ENCODE measurements at places on chromosomes 1 and 21.

- no peak for DNase-seq
These were observed 36.3 kb downstream of the LRP8 start for GRCh38 chr1:53291574-53291973.

GRCh38 chr1:25049190-25049589 is 119.1 kb upstream of the RUNX3 start:
- DNase-seq, result no peak

- no peak for DNase-seq
These were observed 115.0 kb upstream of the COL6A1 start for GRCh38 chr21:45866551-45866950.

DNA sequence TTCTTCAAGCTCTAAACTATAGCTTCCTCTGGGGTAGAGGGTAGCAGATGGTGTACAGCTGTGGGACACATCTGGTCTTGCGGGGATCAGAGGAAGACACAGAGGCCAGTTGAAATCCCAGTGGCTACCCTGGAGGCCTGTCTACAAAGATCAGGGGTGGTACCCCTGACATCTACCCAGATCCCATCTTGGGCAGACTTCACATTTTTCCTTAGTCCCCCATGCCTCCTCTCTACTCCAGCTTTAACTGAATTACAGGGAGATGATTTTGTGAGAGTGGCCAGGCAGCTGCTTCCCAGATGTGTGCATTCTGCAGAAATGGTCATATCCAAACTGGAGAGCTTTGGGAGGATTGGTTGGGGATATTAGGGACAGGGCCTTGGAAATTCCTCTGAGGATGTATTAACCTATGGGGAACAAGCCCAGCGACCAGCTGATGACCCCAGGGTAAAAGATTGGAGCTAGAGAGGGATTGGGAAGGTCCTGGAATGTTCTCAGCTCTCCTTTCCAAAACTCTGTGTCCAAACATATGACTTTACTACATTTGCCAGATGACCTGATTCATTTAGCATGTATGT is 9.6 kb upstream of the CD34 start:
- no peak for DNase-seq

- DNase-seq, result no peak
These were observed 83.9 kb upstream of the IPO9 start for GRCh38 chr1:201745023-201745422.

GRCh38 chr1:230148126-230148652 is 81.2 kb downstream of the GALNT2 start:
- DNase-seq, result no peak

DNA sequence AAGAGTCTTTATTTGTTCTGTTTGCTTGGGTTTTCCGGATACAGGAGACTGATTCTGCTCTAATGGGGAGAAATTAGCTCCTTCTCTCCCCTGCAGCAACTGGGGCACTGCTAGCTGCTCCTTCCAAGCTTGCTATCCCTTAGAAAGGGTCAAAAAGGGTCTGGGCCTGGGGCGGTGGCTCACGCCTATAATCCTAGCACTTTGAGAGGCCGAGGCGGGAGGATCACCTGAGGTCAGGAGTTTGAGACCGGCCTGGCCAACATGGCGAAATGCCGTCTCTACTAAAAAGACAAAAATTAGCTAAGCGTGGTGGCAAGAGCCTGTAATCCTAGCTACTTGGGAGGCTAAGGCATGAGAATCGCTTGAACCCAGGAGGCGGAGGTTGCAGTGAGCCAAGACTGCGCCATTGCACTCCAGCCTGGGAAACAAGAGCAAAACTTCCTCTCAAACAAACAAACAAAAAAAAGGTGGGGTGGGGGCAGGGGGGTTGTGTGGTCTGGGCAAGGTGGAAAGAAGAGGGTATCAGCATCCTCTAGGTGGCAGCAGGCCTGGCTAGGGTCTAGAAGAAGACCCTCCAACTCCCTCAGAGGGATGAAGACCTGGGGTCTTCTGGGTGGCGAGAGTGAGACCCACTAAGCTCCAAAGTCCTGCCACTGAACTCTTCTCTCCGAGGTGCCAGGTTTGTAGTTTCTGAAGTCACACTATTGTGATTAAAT is 15.4 kb upstream of the TBX15 start:
- no peak for DNase-seq

DNA sequence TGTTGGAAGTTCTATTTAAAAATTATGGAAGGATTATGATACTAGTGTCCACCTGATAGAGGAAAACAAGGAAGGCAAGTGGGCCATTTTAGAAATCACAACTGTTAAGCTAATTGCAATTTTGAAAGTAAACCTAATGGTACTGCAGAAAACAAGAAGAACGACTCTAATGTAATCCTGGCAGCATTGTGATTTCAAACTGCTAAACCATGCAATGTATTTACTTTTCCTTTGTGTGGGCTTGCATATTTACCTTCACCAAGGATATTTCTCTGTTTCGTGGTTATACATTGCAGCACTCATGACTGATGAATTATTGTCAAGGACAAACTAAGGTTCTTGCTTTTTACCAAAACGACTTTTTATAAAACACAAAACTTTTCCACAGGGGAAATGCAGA is 88.1 kb downstream of the TM2D1 start:
- no peak for DNase-seq

GRCh38 chr1:9909234-9910046 is 629 bp downstream of the CTNNBIP1 start:
- DNase-seq, result no peak

GRCh38 chr1:240014051-240014450 is 77.6 kb upstream of the FMN2 start:
- DNase-seq, result no peak

GRCh38 chr1:234866007-234866866 is 256.3 kb upstream of the IRF2BP2 start:
- DNase-seq, result no peak

GRCh38 chr1:204967451-204967850 is 75.6 kb upstream of the CNTN2 start:
- DNase-seq, result no peak

GRCh38 chr1:30981172-30981571 is 72.6 kb upstream of the SDC3 start:
- no peak for DNase-seq

DNA sequence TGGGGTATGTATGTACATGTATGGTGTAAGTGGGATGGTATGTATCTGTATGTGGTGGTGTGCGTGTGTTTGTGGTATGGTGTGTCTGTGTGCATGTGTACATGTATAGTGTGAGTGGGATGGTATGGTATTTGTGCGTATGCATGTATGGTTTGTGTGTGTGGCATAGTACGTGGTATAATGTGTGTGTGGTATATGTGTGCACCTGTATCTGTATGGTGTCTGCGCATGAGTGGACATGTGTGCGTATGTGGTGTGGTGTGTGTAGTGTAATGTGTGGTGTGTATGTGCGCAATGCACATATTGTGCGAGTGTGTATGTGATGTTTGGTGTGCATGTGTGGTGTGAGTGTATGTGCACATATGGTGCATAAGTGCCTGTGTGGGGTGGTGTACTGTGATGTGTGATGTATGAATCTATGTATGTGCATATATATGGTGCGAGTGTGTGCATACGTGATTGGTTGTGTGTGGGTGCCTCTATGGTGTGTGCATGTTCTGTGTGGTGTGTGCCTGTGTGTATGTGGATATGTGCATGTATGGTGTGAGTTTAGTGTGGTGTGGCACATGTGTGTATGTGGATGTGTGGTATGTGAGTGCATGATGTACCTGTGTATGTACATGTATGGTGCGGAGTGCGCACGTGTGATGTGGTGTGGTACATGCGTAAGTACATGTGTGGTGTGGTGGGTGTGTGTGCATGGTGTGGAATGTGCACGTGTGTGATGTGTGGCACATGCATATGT is 38.8 kb downstream of the WDR4 start:
- no peak for DNase-seq

DNA sequence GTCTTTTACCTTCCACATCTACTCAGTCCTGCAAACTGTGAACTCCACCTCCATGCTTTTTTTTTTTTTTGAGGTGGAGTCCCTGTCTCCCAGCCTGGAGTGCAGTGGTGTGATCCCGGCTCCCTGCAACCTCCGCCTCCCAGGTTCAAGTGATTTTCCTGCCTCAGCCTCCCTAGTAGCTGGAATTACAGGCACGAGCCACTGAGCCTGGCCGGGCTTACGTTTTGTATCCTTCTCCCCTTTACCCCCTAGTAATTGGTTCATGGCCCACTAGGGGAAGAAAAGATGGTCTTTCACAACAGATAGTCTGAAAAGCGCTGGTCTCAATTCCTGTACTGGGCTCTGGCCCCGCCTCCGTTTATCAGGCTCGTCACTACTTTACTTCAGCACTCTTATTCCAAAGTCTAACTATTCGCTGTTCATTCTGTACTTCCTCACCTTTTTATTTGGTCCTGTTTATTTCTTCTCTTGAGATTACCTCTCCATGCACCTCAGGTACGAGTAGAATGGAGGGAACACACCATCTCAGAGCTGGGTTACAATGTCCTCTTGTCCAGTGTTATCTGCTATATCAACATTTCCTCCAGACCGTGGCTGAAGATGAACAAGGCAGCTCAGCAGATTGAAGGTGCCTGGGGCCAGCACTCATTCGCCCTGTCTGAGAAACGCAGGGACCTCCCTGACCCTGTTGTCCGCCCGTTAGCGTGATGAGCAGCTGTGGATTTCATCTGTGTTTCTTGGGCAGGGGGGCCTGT is 16.2 kb downstream of the CNST start:
- no peak for DNase-seq

DNA sequence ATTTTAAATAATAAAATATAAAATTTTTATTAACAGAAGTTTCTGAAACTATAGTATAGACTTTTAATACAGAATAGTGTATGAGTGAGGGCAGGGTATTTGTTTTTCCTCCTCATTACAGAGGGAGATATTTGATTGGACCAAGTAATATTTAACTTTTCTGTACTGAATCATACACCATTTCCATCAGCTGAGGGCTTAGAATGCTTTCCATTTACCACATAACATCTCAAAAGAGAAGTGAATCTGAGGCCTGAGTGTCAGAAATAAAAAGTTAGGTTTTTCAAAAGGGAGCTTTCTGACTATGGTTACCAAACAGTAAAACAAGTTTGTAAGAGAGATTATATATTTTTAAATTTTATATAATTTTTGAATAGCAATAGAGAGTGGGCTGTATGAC is 29.5 kb downstream of the TLCD4 start:
- DNase-seq, result no peak

DNA sequence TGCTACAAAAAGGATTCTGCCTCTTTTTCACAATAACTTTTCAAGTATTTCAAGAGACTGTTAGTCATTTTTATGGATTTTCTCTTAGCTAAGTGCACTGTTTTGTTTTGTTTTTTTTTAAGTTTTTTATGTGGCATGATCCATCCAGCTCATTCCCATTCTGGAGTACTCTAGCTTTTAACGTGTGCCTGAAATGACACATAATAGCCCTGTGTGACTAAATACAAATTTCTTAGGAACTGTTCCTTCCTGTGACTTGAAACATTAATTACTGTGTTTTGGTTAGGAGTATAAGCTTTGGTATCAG is 143.9 kb downstream of the HS2ST1 start:
- no peak for DNase-seq

- DNase-seq, result no peak
These were observed 691.4 kb downstream of the ADGRL2 start for GRCh38 chr1:82492159-82492558.

DNA sequence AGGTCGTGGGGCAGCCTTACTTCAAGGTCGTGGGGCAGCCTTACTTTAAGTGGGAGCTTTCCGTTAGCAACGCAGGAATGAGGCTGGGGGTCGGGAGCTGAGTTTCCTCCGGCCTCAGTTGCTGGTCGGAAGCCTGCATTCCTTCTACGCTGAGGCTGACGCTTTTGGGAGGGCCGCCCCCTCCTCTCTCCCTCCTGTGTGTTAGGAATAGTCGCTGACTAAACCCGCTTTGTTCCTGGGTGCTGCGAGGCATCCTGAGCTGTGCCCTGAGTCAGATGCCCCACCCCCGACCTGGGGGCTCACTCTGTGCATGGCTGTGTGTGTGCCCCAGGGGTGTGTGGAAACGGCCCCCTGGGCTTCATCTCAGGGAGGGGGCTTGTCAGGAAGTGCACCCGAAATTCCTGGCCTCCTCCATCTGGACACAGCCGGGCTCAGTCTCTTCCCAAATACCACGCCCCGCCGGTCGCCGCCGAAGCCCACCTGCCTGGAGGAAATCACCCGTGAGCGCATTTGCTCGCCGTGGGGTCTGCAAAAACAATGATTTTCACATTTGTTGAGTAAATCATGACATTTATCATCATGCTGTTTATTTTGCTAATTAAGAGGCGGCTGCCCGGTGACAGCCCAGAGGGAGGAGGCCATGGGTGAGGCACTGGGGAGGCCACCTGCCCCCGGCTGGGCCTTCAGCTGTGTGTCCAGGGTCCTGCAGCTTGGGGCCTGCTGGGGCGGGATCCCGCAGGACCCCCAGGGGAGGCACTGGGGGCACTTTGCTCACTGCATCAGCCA is 121.4 kb downstream of the PRDM16 start:
- DNase-seq, result no peak

- no peak for DNase-seq
These were observed 144.7 kb upstream of the SPATA6 start for GRCh38 chr1:48616710-48617109.

DNA sequence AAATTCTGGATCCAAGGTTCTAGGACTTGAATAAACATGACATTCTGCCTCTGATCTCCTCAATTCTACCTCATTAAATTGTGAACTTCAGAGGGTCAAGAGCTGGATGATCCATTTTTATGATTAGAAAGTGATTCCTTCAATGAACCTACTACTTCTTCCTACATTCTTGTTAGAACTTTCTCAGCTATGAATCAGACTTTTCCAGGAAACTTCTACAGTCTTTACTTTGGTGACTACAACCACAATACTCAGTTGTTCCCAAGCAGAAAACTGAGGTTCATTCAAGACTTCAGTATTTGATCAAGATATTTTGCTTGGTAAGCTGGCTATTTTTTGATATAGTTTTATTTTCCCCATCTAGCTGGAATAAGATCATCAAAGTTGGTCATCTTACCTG is 51.4 kb downstream of the CDC7 start:
- no peak for DNase-seq

GRCh38 chr1:223492044-223492443 is 98.8 kb downstream of the CCDC185 start:
- no peak for DNase-seq

GRCh38 chr1:155942578-155943141 is 1.2 kb downstream of the RXFP4 start:
- DNase-seq, result no peak
